ENCODE measurements at places on chromosomes 3 and 15.

DNA sequence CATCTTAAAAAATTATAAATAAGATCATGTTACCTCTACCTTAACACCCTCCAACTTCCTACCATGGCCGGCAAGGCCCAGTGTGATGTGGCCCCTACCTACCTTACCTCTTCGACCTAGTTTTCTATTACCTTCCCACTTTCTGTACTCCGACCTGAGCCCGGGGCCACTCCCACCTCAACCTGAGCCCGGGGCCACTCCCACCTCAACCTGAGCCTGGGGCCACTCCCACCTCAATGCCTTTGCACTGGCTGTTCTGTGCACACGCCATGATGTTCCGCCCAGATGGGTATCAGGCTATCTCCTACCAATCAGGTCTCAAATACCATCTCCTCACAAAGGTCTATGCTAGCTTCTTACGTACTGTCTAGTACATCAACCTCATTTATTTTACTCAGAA, 66.8 kb upstream of the XXYLT1 start:
- no peak for DNase-seq

GRCh38 chr3:65277798-65278197, 590.0 kb upstream of the ADAMTS9 start:
- no peak for DNase-seq

- no peak for DNase-seq
Observed at GRCh38 chr15:69320977-69321554, 22.4 kb downstream of the PAQR5 start.

GRCh38 chr3:56838448-56838847, 36.7 kb upstream of the ARHGEF3 start:
- DNase-seq = no peak

DNA sequence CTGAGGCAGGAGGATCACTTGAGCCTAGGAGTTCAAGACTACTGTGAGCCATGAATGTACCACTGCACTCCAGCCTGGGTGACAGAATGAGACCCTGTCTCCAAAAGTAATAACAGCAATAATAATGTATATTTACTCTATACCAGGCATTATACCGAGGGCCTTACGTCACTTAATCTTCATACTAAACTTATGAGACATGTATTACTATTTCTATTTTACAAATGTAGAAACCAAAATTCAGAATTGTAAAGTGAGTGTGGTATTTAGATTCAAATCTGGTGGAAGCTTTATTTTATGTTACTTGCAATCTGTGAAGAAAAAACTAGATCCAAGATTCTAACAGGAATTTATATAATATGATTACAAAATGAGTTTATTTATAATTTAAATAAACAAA, 9.7 kb upstream of the BLM start:
- no peak for DNase-seq

DNA sequence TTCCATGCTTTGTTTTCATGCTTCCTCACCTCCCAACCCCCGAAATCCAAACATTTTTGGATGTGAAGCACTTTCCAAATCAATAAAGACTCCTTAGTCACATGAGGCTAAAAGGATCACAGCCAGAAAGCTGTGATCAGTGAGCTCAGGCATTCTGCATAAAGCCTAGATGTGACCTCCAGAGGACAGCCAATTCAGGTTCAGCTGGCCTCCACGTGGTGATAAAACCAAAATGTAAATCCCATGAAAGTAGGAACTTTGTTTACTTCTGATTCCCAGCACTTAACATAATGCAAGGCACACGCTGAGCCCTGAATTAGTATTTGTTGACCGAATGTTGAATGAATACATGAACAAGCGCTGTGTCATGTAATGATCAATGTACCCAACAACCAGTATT, 249.5 kb upstream of the EOMES start:
- no peak for DNase-seq

GRCh38 chr3:169813278-169813677, 574 bp upstream of the LRRC34 start:
- DNase-seq = no peak

DNA sequence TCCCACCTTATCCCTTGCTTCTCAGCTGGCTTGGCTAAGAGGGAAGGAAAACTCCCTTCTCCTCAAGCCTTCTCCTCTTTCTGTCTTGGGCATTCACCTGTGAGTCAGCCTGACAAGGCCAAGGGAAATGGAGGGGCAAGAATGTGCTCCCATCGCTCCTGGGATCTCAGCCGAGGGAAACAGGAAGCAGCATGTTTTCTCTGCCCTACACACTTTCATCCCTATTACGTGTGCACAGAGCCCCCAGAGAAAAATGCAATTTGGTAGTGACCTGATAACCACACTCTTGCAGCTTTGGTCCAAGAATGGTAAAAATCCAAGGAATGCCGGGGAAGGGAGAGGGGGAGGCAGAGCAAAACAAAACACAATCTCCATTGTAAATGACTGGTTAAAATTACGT, 32.9 kb upstream of the MTMR10 start:
- no peak for DNase-seq

DNA sequence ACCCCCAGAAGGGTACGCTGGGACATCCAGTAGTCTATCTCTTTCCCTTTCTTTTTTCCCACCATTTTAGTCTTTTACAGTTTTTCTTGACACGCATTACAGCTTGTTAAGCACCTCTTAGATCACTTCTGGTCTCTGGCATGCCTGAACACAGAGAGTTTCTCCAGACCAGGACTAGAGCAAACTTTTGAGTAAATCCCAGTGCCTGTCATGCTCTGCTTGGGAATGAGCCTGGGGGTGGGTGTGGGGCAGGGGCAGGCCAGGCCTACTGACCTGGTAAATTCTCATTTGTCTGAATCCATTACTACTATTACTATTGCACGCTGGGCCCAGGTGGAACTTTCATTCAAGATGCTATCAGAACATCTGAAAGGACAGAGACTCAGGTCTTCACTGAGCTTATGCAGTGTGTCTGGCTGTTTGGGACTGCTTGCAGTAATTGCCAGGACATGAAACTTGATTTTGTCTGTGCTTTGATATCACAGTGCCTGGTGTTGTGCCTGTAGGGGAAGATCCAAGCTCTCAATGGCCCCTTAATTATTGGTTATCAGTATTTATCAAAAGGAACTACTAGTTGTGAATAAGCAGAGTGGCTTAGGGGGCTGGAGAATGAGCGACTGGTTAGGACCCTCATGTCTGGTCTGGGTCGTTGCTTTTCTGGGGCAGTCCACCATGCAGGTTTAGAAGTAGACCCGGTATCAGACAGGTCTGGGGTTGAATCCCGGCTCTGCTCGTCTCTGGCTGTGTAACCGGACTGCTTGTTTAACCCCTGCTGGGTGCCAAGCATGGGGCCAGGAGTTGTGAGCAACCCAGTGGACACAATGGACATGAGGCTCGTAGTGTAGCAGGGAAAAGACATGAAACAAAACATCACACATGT, 196.1 kb upstream of the TLE3 start:
- DNase-seq = no peak

DNA sequence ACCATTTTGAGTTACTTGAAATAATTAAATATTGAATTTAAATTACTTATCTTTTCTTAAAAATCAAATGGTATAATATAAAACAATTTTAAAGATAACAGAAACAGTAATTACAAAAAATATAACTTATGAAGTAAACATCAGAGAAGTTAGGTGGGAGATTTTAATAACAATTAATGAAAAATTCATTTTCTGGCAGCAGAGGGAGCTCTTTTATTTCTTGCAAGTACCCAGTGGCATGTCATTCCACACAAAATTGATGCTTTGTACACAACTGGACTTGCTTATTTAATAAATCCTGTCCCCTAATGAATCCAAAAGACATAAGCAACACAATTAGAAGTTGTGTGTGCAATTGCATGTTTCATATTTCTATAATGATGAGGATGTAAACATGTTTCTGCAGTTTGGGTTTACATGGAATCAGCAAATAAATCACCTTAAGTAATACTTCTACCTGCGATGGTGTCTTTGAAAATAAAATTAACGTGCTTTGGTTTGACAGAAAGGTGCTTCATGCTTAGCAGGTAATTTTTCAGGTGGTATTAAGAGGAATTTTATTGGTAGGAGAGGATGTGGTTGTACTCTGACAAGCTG, 861.3 kb downstream of the ZPLD1 start:
- DNase-seq = no peak

GRCh38 chr3:172076212-172076611, 36.8 kb downstream of the FNDC3B start:
- DNase-seq = no peak

GRCh38 chr3:64074060-64074459, 50.8 kb upstream of the PSMD6 start:
- no peak for DNase-seq

DNA sequence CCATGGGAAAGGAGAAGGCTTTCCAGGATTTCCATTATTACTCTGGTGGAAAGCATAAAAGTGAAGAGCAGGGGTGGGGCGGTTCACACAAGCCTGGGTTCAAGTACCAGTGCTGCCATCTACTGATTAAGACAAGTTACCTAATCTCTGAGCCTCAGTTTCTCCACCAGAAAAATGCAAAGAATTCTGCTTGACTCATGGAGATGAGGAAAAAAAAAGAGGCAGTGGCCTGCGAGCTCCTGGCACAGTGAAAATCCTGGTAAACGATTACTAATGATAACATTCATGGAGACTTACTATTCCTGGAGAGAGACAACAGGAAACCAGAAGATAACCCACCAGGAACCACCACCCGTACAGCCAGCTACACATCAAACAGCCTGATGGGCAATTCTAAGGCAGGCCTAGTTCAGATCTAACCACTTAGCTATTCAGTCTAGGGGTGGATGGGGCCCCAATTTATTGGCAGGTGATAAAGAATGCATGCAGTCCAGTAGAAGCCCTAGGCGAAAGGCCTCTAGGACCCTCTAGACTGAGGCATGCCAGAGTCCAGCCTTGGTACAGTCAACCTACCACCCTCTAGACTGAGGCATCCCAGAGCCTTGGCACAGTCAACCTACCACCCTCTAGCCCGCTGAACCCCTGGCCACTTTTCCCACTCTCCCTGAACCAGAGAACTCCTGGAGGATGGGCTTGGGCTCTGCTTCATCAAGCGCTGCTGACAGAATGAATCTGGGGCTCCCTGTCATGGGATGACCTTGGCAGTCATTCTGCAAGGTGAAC, 2.5 kb downstream of the AMOTL2 start:
- peak; percentile 60 for DNase-seq

- DNase-seq = peak; percentile 66
Observed at GRCh38 chr15:70318594-70319465, 221.1 kb upstream of the TLE3 start.

- no peak for DNase-seq
Observed at GRCh38 chr3:184129012-184129411, 6.1 kb upstream of the EIF2B5 start.

GRCh38 chr15:51589881-51590568, 32.5 kb downstream of the DMXL2 start:
- no peak for DNase-seq

DNA sequence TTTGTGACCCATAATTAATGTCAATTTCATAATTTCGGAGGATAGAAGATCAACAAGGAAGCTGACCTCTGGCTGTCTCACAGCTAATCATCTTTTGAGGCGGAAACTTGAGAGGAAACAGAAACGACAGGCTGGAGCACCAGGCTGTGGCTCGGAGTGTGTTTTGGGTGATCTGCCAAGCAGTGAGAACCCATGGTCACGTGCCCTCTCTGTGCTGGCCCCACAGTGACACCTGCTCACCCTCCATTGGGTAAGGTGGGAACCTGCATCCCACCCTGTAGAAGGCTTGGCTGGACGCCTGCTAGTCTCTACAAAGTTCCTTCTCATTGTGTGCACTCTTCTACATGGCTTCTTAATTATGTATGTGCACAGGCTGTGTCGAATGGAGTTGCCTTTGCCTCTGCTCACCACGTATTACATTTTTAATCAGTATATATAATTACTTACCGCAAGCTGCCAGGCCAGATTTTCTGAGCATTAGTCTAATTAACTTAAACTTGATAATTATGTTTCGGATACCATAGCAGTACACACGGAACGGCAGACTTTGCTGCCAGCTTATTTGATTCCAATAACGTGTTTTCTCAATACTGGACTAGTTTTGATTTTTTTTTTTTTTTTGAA, 719.4 kb upstream of the CFAP20DC start:
- no peak for DNase-seq

- DNase-seq = no peak
Observed at GRCh38 chr15:75211436-75212199, 9.9 kb downstream of the C15orf39 start.

DNA sequence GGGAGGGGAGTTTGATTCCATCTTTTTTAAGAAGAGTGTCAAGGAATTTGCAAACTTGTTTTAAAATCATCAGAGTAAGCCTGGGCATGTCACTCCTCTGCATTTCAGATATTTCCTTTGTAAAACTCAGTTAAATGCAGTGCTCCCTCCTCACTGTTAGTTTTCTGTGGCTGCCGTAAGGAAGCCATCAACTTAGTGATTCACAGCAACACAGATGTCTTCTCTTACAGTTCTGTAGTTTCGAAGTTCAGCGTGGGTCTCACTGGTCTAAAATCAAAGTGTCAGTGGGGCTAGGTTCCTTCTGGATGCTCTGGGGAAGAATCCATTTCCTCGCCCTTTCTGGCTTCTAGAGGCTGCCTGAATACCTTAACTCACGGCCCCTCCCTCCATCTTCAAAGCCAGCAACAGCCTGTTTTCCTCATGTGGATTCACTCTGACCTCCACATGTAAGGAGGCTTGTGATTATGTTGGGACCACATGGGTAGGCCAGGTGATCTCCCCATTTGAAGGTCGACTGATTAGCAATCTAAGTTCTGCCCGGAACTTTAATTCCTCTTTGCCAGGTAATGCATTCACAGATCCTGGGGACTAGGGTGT, 12.4 kb downstream of the ISG20 start:
- DNase-seq = no peak

DNA sequence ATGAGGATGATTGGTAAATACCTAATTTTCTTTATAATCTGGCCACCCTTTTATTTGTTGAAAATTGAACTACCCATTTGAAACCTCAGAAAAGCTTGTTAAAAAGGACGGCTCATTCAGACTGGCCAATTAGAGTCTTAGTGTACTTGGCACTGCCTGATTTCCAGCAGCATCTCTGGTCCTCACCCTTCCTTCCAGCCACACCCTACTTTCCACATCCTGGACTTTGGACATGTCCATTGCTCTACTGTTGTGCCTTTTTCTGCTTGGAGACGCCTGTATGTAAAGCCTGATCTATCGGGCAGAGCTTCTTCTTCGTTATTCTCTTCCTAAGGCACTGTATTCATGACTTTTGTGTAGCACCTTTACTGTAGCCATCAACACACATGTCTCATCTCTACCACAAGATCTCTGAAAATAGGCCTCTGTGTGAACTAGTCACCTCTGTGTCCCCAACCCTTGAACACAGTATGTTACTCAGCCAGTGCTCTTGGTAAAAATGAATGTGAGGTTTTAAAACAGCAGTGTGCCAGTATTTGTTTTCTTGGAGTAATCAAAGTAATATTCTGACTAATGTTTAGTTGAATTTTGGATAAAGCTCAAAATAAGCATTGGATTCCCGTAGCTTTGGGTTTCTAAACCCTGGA, 6.8 kb downstream of the RBM5 start:
- DNase-seq = no peak

GRCh38 chr3:177459401-177459800, 262.1 kb upstream of the TBL1XR1 start:
- DNase-seq = no peak
